Iris pigment epithelial cell (primary cell): ENCODE measurements at places on chromosomes 4 and X.

- peak; percentile 96 for DNase-seq
Observed at GRCh38 chr4:41256740-41257256, at the start of gene UCHL1. Gene UCHL1, plus strand, starts transcription at chr4:41256928. Its CDS starts 49 bp downstream, at chr4:41256977.

GRCh38 chr4:141130947-141131605 lies 2.2 kb downstream of the RNF150 start:
- DNase-seq: no peak

- DNase-seq: no peak
Observed at GRCh38 chrX:46559062-46559461, 13.8 kb upstream of the ZNF674 start.

- no peak for DNase-seq
Observed at GRCh38 chr4:94576210-94576609, 124.5 kb downstream of the PDLIM5 start.

GRCh38 chrX:68841251-68842049 lies 12.6 kb downstream of the EFNB1 start:
- no peak for DNase-seq

GRCh38 chr4:145930592-145930991 lies 8.0 kb downstream of the ZNF827 start:
- no peak for DNase-seq

- no peak for DNase-seq
Observed at GRCh38 chr4:4595252-4595651, 53.4 kb upstream of the STX18 start.

DNA sequence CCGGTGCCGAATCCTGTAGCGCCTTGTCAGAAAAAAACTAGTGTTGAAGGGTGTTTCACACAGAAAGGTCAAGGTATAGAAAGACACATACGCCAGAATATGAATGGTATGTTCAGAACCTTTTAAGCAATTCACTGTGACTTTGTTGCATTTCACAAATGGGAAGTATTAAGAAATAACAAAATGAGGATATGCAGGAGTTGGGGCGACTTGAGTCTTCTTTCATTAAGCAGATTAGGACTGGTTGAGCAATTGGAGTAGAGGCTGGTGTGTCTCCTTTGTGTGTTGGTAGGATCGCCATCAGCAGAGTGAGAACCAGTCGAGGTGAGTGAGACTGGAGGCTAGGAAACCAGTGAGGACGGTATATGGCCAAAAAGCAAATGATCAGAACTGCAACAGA lies 1454.5 kb upstream of the TENM3 start:
- DNase-seq: no peak

GRCh38 chr4:80307183-80307735 lies 28.3 kb upstream of the CFAP299 start:
- peak; percentile 64 for DNase-seq

GRCh38 chrX:130861462-130861861 lies 41.5 kb downstream of the ENOX2 start:
- DNase-seq: no peak

DNA sequence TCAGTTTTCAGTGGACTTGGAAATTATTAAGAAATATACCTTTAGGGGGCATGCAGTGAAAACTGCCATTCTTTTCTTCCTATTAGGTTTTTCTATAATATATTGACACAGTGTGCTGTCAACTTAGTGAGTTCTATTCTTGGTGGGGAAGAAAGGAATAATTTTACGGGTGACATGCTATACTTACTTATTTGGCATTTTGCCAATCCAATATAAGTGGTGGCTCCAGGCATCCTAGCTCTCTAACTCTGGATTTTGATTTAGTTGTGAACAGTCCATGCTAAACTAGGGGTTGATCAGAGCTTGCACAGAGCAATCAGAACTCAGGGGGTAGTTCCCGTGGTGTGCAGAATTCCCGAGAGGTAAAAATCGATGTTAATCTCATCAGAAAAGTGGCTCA lies 277.7 kb upstream of the FTHL17 start:
- DNase-seq: no peak

GRCh38 chrX:101482296-101482695 lies 3.0 kb upstream of the ARMCX4 start:
- peak; percentile 86 for DNase-seq

- DNase-seq: peak; percentile 35
Observed at GRCh38 chr4:137659431-137659830, 127.1 kb upstream of the PCDH18 start.

- DNase-seq: no peak
Observed at GRCh38 chrX:98405376-98405775, 1521.7 kb downstream of the RPA4 start.

- peak; percentile 52 for DNase-seq
Observed at GRCh38 chrX:154714925-154715324, 36.0 kb downstream of the GAB3 start.

DNA sequence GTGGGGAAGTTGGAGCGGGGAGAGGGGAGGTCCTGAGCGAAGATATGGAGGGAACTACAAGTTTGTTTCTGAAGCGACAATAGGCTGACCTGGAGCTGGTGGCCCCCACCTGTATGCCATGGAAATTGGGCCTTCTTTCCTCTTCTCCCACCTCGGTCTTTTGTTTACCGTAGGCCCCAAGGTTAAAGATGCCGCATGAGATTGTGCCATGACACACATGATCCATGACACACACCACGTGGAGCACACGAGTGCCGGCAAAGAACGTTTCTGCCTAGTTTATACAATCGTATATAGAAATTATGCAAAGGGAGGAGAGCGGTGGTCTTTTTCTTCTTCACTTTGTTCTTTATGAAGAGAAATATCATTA lies 408 bp downstream of the TMEM33 start:
- peak; percentile 32 for DNase-seq

- no peak for DNase-seq
Observed at GRCh38 chr4:100369871-100370270, 148.0 kb downstream of the EMCN start.

DNA sequence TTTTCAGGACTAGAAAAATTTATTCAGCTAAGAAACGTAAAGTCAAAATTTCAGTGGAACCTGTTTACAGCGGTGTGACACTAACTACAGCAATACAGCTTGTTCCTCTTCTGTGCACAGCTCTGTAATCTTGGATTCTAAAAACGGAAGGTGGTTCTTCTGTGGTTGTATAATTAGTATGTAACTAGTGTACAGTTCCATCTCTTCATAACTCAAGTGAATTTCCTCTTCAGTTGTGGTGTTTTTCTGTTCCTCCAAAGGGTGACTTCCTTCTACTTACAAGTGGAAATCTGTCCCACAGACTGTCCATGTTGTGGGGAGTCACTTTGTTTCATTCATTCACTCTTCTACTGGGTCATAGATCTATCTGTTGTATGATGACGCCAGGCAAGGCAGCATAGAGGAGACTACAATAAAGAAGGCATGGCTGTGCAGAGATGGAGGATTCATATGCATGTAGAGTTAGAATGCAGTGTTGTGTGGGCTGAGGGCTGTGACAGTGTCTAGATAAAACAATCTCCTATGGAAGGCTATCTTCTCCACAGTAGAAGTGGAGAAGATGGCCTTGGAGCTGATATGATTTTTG lies 5.4 kb downstream of the DAPP1 start:
- DNase-seq: no peak

DNA sequence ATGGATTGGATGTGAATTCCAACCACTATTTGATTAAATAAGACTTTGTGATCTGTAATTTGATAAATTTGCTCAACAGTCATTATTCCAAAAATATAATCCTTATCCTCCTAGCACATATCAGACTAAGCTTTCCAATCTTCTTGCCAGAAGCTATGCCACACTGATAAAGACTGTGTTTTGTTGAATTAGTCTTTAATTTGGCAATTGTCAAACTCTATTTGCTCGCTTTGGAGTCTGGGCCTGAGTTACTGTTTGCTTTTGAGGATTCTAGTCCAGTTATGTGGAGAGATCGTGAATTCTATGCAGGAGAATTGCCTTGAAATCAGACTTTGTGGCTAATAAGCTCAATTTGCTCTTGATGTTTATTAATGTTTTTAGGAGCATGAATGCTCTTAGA lies 10.9 kb upstream of the RNF150 start:
- no peak for DNase-seq

DNA sequence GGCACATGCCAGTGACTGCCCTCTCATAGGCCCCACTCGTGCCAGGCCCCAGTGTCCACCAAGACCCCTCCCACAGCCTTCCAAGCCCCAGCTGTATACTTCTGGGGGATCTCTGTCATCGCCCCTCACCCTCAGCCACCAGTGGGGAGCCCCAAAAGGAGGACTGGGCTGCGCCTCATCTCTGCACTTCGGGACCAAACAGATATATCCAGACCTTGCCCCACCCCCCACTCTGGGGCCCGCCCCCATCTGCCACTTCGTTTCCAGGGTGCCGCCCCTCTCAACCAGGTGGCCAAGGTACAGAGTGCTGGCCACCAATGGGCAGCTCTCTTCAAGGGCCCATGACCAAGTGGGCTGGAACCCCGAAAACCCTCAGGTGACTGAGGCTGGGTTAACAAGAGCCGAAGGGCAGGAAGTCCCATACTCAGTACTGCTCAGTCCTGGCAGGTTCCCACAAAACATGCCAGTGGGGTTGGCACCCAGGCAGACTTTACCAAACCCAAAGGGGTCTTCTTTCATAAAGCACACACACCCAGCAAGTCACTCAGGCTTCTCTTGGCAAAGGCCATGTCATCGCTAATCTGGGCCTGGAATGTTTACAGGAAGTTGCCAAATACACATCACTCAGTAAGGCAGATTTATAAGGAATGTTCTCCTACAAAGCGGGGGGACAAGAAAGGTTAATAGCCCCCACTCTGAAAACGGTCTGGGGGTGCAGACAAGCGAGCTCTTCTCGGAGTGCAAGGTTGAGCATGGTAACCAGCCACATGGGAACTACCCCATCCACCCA lies 4.4 kb downstream of the ZFYVE28 start:
- DNase-seq: peak; percentile 39

- DNase-seq: no peak
Observed at GRCh38 chrX:119758731-119759247, 401 bp downstream of the SOWAHD start.

DNA sequence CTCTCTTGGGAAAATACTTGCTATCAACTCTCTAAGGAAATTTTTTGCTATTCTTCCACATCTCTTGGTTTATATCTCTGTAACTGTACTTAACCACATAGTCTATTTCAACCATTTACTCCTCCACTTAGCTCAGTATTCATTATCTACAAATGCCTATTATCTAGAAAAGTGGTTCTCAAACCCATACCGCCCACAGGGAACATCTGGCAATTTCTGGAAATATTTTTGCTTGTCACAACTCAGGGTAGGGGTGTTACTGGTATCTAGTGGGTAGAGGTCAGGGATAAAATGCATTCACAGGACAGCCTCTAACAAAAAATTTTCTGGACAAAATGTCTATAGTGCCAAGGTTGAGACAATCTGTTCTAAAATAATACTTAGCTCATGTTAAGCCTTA lies 14.4 kb downstream of the ATRX start:
- no peak for DNase-seq

GRCh38 chrX:153671589-153672530 lies 1.8 kb downstream of the PNCK start:
- no peak for DNase-seq

- DNase-seq: no peak
Observed at GRCh38 chrX:44072631-44073030, 99.4 kb upstream of the NDP start.

DNA sequence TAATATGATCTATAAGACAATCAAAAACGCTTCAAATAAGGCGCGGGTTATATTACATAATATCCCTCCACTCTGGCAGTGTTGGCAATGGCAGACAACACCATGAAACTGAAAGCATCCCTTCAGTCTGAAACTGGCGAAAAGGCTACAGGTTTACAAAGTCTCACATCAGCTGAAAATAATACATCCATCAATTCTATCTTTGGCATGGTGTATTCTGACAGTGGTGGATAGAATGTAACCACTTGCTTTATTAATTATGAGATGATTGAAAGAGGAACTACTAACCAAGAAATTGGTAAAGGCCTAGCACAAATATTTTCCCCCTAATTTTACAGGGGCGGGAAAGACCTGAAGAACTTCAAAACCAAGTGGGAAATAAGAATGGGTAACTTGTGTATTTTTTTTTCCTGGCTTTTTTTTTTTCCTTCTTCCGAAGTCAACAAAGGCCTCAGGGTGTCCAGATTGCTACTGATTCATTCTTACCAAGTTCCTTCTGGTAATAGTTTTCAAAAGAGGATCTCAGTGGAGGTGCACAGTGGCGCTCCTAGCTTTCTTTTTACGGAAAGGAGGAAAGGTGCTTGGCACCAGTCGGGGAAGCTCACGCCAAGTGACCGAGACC lies 728 bp downstream of the UBA6 start:
- DNase-seq: peak; percentile 36

- peak; percentile 67 for DNase-seq
Observed at GRCh38 chr4:139814323-139815015, 148.8 kb downstream of the MGST2 start.
